ENCODE measurements at places on chromosomes 3 and 15. TPM values are rescaled to one million over a fixed set of nuclear protein-coding genes. Genes with fewer than 3 reads are reported as not detected.

- DNase-seq, result no peak
Observed at GRCh38 chr15:77417602-77418001, 2.3 kb downstream of the PEAK1 start.

DNA sequence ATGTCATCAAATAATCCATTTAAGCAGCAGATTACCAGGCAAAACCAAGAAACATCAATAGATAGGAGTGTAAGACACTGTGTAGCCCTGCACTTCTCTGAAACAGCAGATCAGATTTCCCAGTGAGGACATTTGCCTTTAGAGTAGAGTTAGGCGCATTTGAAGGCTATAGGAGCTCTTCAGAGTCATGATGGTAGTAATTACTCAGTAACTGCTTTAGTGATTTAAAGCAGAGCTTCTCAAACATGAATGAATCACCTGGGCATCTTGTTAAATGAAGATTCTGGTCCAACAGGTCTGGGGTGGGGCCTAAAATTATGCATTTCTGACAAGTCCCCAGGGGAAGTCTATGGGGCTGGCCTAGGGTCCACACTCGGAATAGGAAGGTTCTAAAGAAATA, 36.9 kb downstream of the THRB start:
- no peak for DNase-seq

DNA sequence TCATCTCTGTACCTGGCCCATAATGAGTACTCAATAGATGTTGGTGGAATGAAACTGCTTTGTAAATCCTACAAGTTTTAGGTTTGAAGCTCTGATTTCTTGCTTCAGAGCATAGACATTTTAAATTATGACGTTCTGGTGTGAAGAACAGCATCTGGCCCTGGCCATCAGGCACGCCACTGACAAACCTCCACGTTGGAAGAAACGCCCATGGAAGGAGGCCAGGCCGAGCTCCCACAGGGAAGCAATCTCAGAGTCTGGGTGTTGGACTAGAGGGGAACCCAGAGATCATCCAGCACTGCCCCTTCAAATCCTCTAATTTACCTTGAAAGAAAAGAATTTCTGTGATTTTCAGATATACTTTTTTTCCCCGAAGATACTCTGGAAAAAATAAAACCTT, 328.1 kb upstream of the RGMA start:
- DNase-seq, result no peak

DNA sequence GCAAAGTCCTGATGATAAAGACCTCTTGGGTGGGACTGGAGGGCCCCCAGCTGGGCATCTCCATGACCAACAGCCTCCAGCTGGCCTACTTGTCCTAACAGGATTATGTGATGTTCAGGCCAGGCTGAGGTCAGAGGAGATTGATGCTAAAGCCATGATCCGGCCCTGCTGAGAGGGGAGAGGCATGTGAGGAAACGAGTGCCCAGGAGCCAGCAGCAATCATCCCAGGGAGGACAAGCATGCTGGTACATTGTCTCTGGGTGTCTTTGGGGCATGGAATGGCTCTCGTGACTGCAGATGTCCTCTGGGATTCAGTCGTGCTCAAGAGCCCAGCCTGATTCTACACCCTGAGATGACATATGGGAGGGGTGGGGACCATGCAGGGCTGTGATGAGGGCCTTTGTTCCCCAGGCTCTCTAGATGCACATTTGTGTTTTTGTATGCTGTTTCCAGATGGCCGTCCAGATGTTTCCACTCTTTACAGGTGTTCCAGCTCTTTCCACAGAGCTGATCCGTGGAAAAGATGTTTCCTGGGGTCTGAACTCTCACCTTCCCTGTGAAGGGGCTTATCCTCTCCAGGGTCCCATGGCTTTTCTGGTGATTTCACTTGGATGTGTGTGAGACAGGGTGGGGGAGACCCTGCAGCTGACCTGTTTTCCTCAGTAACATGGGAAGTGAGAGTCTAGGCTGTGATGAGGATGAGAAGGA, 20.2 kb downstream of the SLC24A1 start:
- DNase-seq, result no peak

DNA sequence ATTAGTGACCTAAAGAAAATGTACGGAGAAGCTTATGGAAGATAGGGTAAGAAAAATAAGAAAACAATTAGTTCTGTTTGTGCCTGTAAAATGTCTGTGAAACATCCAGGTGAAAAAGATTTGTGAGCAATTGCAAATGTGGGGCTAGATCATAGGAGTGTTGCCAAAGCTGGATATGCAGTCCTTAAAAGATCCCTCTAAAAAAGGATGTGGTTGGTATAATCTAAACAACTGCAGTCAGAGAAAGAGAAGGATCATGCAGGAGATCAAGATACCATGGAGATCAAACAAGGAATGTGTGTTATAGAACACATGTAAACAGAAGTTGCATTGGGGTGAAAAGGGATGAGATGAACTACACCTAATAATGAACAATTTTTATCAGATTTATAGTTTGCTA, 116.8 kb downstream of the ALCAM start:
- no peak for DNase-seq

DNA sequence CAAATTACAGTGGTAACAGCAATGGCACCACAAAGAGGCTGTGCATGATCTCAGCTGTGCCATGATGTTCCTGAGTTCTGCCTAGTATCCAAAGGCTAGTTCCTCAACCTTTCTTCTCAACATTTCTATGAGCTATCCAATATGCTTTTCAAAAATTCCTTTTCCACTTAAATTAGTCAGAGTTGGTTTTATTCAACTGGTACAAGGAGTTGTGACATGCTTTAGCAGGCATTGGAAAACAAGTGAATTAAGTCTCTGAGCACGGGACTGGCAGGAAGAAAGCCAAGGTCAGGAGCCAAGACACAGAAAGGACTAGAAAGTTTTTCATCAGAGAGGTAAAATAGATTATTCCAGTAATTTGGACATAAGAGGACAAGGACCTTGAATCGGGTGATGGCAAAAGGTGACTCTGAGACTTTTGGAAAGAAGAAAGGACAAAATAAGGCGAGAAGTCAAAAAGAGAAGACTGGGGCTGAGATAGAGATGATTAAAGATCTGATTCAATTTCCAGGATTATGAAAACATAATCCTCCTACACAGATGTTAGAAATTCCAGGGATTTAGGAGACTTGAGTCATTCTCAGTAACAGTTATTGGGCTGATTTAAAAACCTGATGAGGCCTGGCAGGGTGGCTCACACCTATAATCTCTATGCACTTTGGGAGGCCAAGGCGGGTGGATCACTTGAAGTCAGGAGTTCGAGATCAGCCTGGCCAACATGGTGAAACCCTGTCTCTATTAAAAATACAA, 36.1 kb downstream of the PBRM1 start:
- DNase-seq, result no peak

DNA sequence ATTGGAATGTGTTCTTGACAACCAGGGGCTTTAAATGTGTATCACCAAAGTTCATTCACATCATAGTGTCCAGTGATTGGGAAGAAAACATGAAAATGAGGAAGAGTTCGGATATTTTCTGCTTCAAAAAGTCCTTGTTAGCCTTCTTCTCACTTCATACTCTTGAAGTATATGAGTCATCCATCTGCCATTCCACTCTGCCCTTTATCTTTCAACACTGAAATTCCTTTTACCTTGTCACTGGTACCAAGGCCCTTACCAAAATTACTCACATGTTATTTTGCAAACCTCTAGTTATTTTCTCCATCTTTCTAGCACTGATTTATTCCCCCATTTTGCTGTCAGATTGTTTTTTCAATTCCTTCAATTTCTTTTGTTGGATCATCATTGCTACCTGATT, 32.5 kb downstream of the OR5H15 start:
- DNase-seq, result no peak

GRCh38 chr3:18586076-18586475, 160.9 kb upstream of the SATB1 start:
- DNase-seq, result no peak

- no peak for DNase-seq
Observed at GRCh38 chr3:23654571-23654970, 151.2 kb upstream of the UBE2E1 start.

- DNase-seq, result peak; percentile 83
Observed at GRCh38 chr3:50616003-50616769, 765 bp upstream of the MAPKAPK3 start.

HYAL1 gene
- polyA plus RNA-seq, result 9.4 TPM

SCN11A gene
- polyA plus RNA-seq, result 1.6 TPM

LDHAL6B gene
- polyA plus RNA-seq, result 0.10 TPM

SRP14 gene
- 540 TPM for polyA plus RNA-seq
